ENCODE measurements at places on chromosomes 6 and 20.

DNA sequence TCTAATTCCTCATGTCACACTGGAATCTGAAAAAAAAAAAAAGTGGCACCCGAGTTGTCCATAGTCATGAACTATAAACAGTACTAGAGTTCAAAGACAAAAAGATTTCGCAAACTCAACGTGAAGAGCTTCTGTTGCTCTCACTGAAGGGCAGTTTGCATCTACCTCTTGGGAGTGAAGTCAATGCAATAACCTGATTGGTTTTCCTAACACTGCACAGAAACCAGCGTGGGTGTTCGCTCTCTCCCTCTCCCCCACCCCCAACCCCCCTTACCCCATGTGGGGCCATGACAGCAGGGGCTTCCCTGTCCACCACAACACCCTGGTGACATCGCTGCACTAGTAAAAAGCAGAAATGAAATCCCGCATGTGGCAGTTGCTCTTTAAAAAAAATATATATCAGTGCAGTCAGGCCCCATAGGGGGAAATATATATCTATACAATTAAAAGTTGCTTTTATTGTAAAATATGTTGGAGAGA, 66.9 kb downstream of the GMPR start:
- DNase-seq = no peak

GRCh38 chr6:128422871-128423270, 97.5 kb downstream of the PTPRK start:
- DNase-seq = no peak

DNA sequence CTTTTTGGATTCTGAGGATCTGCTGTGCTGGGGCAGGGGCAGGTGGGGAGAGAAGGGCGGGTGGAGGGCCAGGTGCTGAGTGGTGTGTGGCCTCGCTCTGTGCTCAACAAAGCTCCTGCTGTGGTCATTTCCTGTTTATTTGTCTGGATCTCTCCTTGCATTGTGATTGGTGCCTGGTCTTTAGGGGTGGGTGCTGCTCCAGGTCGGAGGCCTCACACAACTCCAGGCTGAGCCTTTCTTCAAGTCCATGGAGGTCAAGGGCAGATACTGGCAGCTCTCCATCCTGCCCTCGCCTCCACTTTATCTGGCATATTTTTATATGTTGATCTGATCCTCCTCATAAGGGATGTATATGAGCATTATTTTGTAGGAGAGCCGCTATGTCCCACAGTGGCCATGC, 36.2 kb downstream of the HLA-F start:
- DNase-seq = no peak

DNA sequence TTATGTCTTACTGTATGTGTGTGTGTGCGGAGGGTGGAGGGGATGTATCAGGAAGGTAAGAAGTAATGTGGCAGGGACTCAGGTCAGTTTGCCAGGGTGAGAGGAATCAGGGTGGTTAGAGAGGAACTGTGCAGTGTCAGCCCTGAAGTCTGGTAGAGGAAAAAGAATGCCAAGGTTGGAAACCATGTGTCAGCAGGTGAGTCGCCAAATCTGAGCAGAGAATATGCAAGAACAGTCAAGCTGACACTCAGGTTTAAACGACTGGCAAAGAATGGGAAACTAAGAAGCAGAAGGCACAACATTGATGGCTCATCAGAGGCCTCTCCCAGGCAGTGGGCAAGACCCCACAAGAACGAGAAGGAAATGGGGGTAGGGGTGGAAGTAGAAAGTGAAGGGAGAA, 107.5 kb upstream of the TBX18 start:
- no peak for DNase-seq

DNA sequence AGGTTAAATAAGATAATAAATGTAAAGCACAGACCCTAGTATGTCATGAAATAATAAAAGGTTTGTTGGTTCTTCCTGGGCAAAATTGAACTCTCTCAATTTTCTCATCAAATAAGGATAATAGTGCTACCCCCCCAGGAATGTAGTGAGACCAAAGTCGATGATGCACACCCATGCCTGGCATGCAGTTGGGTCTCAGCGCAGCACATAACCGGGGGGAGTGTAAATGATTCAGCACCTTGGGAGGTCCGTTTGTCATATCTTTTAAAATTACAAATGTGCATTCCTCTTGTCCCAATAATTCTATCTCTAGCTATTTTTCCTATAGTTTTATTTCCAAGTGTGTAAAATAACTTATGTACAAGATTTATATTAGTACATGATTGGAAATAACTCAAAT, 31.3 kb upstream of the CCDC167 start:
- no peak for DNase-seq

- no peak for DNase-seq
These were observed 169.4 kb downstream of the ZDHHC14 start for GRCh38 chr6:157550114-157550989.

DNA sequence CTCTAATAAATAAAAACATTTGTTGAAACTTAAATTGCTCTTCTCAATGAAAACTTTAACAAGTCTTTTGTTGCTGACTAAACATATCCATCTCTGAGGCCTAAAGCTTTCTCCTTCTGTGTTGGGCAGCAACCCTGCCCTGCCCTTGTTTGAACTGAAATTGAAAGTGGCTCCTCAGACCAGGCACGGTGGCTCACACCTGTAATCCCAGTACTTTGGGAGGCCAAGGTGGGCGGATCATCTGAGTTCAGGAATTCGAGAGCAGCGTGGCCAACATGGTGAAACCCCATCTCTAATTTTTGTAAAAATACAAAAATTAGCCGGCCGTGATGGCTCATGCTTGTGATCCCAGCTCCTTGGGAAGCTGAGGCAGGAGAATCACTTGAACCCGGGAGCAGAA, 29.2 kb upstream of the GNRH2 start:
- DNase-seq = no peak

GRCh38 chr6:5531161-5531560, 269.8 kb downstream of the FARS2 start:
- no peak for DNase-seq

- no peak for DNase-seq
These were observed 305.7 kb downstream of the SMOC2 start for GRCh38 chr6:168746643-168747042.

GRCh38 chr6:94238868-94239267, 819.5 kb upstream of the EPHA7 start:
- no peak for DNase-seq

DNA sequence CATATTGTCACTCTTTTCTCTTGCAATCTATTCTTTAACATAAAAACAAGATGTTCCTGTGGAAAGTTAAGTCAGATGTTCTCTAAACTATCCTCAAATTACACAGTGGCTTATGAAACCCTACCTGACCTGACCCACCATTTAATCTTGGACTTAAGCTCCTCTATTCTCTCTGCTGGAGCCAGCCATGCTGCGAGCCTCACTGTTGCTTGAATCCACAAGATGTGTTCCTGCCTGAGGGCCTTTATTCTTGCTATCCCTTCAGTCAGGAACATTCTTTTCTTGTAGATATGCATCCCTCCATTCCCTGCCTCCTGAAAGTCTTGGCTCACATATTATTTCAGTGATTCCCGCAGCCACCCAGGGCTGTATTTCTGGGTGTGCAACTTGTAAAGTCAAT, 283.2 kb downstream of the EPHA7 start:
- no peak for DNase-seq

- no peak for DNase-seq
These were observed 124.9 kb downstream of the LAMA2 start for GRCh38 chr6:129007701-129008373.

DNA sequence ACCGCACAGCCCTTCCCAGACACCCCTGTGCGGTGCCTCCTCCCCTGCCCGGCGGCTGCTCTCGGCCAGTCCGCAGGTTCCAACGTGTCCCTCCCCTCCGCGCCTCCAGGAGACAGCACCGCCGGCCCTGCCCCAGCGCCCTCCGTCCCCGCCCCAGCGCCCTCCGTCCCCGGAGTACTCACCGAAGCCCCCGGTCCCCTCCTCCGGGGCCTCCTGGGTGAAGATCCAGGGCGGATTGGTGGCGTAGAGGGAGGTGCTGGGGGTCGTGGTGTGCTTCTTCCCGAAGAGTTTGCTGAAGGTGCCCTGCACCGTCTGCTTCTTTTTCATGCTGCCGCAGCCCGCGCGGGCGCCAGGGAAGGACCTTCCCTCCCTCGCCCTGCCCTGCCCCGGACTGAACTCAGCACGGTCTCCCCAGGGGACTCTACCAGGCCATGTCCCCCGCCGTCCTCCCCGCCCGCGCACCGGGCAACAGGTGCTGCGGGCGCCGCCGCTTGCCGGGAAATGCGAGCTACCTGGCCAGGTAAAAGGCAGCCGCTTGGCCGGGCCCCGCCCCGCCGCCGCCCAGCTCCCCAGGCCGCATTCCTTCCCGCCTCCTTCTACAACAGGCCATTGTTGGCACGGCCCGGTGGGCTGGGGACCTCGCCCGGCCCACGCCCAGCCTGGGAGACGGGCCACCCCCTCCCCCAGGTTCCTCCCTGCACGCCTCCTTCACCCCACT, at the start of gene C6orf132:
Gene C6orf132 (minus strand): TSS at position 503 of the 718 bp plus-strand sequence. CDS start 176 bp downstream, at position 327.
- no peak for DNase-seq

DNA sequence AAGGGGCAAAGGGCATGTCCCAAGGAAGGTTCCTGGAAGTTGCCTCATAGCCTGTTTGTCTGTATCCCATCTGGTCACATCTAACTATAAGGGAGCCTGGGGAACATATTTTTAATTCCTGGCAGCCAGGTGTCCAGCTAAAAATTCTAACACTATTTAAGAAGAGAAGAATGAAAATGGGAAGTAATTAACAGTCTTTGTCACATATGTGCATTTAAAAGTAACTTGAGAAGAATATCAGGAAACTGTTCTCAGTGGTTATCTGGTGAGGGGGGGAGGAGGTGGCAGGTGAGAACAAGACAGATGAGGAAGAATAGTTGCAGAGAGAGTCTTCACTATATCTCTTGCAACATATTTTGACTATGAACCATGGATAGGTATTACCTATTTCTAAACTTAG, 75.5 kb upstream of the ELOVL5 start:
- DNase-seq = no peak

GRCh38 chr6:9388596-9388995, 953.3 kb upstream of the SLC35B3 start:
- no peak for DNase-seq

- no peak for DNase-seq
These were observed 207.6 kb upstream of the CDH4 start for GRCh38 chr20:61044499-61044898.

DNA sequence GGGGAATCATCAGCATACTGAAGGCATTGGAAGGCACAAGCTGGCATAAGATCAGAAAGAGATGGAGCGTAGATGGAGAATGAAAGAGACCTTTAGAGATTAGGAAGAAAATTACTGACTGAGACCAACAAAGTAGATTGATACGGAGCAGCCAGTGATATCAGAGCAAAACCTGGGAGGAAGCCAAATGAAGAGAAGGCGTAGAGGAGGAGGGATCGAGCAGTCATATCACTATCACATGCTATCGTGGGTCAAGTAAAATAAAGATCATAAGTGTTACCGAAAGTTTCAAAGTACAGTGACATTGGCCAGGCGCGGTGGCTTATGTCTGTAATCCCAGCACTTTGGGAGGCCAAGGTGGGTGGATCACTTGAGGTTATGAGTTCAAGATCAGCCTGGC, 53.6 kb upstream of the FANCE start:
- DNase-seq = no peak

DNA sequence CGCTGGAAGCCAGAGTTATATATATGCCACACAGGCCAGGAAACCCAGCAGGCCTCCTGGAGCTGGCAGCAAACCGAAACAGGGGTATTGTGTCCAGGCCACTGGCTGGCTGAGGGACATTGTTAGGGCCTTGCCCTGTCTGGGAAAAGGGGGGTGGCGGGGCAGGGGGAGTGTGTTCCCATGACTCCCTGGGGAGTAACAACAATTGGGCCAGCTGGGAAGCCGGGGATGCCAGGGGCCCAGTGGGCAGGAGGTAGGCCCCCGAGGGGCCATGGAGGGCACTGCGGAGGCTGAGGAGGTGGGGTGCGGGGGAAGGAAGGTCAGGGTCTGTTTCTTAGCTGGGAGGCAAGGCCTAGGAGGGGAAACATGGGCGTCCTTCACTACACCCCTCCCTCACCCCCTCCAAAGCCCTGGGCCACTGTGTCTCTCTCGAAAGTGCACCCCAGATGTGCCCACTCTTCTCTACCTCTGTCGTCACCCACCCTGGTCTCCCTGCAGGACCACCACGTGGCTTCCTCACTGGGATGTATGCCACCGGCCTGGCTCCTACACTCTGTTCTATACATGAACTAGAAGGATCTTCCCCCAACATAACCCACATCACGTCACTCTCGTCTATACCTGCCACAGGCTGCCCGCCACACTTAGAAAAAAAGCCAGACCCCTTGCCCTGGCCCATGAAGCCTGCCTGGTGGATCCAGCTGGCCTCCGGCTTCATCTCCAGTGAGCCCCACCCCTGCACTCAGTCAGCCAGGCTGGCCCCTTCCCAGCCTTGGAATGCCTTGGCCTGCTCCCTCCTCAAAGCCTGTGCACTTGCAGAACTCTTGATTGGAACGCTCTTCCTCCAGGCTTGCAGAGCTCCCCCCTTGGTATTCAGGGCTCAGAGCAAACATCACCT, 7.8 kb upstream of the E2F1 start:
- DNase-seq = no peak

DNA sequence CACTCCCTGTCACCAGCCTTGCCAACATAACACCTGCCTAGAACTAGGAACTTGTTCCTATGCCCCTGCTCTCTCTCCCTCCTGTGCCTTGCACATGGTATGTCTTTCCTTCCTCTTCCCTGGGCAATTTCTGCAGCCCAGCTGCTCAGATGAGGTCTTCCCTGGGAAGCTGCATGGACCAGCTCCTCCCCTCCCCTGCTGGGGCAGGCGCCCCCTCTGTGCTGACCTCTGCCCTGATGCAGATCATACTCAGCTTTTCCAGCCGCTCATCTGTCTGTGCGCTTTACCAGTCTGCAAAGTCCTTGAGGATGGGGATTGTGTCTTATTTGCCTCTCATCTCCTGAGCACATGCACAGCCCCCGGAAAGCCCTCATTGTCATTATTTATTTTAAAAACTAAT, 161.8 kb downstream of the SCML4 start:
- no peak for DNase-seq

DNA sequence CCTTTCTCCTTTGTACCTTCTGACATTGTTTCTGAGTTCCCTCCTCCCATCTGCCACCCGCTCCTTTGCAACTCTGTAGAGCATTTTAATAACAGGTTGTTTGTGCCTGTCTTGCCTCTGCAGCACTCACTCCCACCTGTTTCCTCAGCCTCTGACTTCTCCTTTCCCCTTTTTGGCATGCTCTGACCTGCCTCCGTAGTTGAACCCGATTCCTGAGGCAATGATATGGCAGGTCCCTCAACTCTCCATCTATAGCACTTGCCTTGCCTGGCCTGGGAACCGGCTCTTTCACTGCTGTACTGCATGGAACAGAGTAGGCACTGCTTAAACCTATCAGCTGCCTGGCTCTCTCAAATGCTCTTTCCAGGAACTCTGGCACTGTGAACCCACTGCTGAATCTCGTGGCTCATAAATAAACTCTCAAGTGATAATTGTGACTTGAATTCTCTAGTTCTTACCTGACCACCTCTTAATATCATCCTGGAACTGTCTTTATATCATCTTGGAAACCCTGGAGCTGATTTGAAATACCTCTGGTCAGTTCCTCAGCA, 50.3 kb downstream of the UTRN start:
- no peak for DNase-seq

GRCh38 chr20:58103961-58104360, 124.5 kb downstream of the ANKRD60 start:
- DNase-seq = no peak

GRCh38 chr20:41380551-41381193, 14.1 kb upstream of the EMILIN3 start:
- no peak for DNase-seq

- no peak for DNase-seq
These were observed 41.4 kb upstream of the PKIB start for GRCh38 chr6:122568797-122569221.

Measured in amniotic stem cell (primary cell).